IMR-90 (cell line): ENCODE measurements at places on chromosomes 12 and 14. TPM values are rescaled to one million over a fixed set of nuclear protein-coding genes. Genes with fewer than 3 reads are reported as not detected.

Gene G2E3
- 19.4 and 41.1 TPM in 2 replicates for total RNA-seq

Gene FERMT2
- total RNA-seq = 217 and 229 TPM in 2 replicates

Gene PYGL
- total RNA-seq = 70.4 and 73.0 TPM in 2 replicates

Gene LRRK2
- total RNA-seq = 0.54 and 1.1 TPM in 2 replicates

Gene E2F7
- 8.1 and 10.3 TPM in 2 replicates for total RNA-seq

Gene TTC6
- under 0.01 TPM in 2 replicates for total RNA-seq

Gene LRCOL1
- total RNA-seq = 0.28 TPM in 1 of 2 replicates, not detected in the other

Gene RABGGTA
- total RNA-seq = 25.6 and 27.2 TPM in 2 replicates

Gene KLHDC1
- total RNA-seq = 0.90 and 1.9 TPM in 2 replicates

Gene IFNG-AS1
- not detected in 2 replicates for total RNA-seq

Gene IFT43
- 29.4 and 41.4 TPM in 2 replicates for total RNA-seq

Gene LTBR
- 19.7 and 24.7 TPM in 2 replicates for total RNA-seq

Gene AKAP5
- 0.72 and 1.4 TPM in 2 replicates for total RNA-seq

Gene ETV6
- total RNA-seq = 9.4 and 9.9 TPM in 2 replicates

Gene NEUROD4
- total RNA-seq = not detected in 2 replicates

Gene RAN
- total RNA-seq = 898 and 910 TPM in 2 replicates

Gene IPO4
- 36.7 and 37.6 TPM in 2 replicates for total RNA-seq

Gene PLD4
- not detected in 2 replicates for total RNA-seq

Gene CISTR
- total RNA-seq = not detected in 2 replicates

Gene DEGS2
- not detected in 2 replicates for total RNA-seq

Gene PLEKHD1
- total RNA-seq = under 0.01 TPM in 1 of 2 replicates, not detected in the other

Gene GARIN6
- not detected in 2 replicates for total RNA-seq

Gene PRB2
- not detected in 2 replicates for total RNA-seq

Gene MYO1H
- total RNA-seq = not detected in 2 replicates

Gene DIO3
- total RNA-seq = not detected in 2 replicates

Gene PROX2
- total RNA-seq = not detected in 2 replicates

Gene DCN
- total RNA-seq = 223 and 241 TPM in 2 replicates
